AG10803 (cell line): ENCODE measurements at places on chromosomes 6 and 20.

DNA sequence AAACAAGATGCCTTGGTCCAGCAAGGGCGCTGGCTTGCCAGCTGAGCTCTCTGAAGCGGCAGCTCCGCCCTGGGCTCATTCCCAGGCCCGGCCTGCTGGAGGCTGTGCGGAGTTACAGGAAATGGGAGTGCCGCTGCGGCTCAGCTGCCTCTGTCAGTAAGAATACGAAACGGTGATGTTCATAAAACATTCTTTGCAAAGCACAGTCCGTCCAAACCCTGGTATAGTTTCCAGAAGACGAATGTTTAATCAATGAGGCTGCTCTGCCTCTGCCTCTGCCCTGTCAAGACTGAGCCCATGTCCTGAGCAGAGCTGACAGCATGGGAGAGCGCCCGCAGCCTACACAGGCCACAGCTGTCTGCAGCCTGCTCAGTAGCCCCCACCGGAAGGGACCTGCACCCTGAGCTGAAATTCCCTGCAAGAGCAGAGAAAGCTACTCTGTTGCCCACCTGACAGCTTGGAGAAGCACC is 153.3 kb upstream of the SNX9 start:
- DNase-seq: peak; percentile 84

- no peak for DNase-seq
Measured at GRCh38 chr6:20117474-20117873, 94.8 kb downstream of the MBOAT1 start.

DNA sequence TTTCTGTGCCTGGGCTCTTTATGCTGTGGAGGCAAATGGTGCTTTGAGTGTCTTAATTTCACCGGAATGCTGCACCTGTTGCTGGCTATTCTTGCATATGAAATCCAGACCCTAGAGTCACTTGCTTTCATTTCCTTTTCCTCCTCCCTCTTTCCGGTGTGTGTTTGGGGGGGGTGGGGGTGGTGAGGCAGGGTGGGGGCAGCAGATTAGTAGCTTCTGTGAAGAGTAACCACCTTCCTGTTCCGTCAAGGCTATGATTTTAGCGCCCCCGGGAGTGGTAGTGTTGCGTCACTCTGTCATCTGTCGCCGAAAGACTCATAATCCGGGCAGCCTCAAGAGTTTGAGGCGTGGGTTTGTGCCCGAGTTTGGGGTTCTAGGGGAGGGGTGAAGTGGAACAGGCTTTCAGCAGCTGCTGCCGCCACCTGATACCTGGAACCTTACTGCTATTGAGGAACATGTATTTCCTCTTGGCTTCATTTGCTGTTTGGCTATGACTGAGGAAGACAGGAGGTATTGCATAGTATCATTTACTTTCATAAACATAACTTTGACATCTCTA is 49.1 kb downstream of the UTRN start:
- DNase-seq: no peak

- DNase-seq: no peak
Measured at GRCh38 chr20:24699321-24700165, 230.1 kb downstream of the SYNDIG1 start.

DNA sequence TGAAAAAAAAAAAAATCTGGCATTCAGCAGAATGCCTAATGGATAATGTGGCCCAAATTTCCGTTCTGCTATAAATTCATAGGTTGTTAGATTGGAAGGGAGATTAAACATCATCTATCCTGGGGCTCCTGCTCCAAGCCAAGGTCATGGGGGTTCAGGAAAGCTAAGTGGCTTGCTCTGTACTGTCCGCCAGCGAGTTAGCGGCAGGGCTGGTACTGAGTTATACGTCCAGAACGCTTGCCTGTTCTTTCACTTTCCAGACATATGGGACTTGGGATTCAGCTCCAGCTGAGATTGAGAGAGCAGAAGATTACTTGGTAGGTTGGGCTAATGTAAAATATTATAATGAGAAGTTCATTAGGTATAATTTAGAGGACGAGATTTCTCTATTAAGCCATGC is 858 bp downstream of the RWDD1 start:
- peak; percentile 41 for DNase-seq

GRCh38 chr6:134195164-134195906 is 122.6 kb downstream of the SGK1 start:
- DNase-seq: peak; percentile 64

- DNase-seq: no peak
Measured at GRCh38 chr6:4128748-4129147, 6.6 kb downstream of the ECI2 start.

GRCh38 chr20:44532259-44532980 is 10.6 kb upstream of the SERINC3 start:
- DNase-seq: no peak

DNA sequence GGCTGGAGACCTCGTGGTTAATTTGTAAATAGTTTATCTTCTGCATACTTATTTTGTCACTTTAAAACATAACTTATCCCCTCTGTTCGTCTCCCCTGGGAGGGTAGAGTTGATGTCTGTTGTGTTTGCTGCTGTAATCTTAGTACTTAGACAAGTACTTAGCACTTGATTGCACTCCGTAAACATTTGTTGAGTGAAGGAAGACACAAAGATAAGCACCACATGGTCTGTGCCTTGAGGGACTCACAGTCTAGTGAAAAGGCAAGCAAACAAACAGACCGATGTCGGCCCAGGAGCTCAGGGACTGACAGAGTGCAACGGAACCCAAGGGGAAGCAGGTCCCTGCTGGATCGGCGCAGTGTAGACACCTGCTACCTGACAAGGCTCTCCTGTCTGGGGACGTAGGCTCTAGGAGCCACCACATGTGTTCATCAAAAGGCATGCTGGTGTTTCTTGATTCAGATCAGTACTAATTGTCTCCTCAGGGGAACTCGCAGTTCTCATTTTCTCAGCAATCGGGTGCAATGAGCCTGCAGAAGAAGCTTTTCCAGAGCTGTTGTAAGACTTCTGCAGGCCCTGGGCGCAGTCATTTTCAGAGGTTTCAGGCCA is 31.4 kb downstream of the EDN3 start:
- no peak for DNase-seq

GRCh38 chr6:131929264-131929663 is 21.9 kb downstream of the CCN2 start:
- no peak for DNase-seq

GRCh38 chr6:2611092-2611491 is 139.6 kb downstream of the MYLK4 start:
- no peak for DNase-seq

DNA sequence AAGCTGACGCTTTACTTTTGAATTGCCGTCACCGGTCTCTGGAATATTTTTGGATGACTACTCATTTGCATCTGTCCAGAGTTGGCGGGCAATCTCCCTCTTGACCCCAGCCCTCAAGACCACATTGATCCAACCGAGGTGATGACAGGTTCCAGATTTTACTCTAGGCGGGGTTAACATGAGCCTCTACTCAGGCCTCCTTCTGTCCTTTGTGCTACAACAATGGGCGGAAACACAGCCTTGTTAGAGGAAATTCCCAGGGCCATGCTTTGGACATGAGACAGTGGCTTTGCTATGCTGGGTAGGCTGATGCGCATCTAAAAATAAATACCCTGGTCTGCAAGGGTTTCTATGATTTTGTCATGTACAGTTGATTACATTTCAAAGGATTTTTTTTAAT is 27.0 kb upstream of the ADGRF5 start:
- DNase-seq: no peak

DNA sequence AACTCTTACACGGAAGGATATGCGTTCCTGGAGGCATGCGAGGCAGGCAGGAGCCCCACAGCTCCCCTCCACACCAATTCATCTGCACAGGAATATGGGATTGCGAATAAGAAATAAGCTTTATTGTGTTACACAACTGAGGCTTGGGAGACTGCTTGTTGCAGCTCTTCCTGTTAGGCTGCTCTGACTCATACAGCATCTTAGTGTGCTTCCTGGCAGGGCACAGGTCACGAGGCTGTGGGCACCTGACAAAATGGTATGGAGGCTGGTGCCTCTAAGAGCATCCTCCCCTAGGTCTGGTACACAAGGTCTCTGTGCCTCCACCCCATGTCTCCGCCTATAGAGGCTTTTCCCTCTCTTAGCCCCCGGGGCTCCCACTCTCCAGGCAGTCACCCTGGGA is 6.8 kb downstream of the SLC22A3 start:
- DNase-seq: no peak

DNA sequence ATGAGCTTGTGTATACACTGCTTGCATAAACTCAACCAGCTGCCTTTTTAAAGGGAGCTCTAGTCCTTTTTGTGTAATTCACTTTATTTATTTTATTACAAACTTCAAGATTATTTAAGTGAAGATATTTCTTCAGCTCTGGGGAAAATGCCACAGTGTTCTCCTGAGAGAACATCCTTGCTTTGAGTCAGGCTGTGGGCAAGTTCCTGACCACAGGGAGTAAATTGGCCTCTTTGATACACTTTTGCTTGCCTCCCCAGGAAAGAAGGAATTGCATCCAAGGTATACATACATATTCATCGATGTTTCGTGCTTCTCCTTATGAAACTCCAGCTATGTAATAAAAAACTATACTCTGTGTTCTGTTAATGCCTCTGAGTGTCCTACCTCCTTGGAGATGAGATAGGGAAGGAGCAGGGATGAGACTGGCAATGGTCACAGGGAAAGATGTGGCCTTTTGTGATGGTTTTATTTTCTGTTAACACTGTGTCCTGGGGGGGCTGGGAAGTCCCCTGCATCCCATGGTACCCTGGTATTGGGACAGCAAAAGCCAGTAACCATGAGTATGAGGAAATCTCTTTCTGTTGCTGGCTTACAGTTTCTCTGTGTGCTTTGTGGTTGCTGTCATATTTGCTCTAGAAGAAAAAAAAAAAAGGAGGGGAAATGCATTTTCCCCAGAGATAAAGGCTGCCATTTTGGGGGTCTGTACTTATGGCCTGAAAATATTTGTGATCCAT is 15.3 kb downstream of the TNFAIP3 start:
- peak; percentile 61 for DNase-seq

DNA sequence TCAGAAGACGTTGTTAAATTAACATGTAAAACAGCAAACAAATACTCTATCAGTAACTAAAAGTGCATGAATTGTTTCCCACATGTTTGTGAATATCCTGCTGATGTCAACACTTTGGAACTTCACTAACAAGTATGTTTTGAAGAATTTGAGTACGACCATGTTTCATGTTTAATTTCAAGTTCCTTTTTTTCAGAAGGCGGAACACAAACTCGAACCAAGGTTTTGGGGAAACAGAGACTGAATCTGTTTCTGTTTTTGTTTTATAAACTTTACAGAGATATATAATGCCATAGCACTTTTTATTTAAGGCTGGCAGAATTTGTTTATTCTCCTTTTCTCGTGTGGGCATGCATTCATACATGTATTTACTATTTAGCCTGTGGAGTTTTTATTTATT is 509.3 kb upstream of the CITED2 start:
- DNase-seq: peak; percentile 68

GRCh38 chr20:41306061-41306727 is 11.3 kb downstream of the ZHX3 start:
- no peak for DNase-seq

DNA sequence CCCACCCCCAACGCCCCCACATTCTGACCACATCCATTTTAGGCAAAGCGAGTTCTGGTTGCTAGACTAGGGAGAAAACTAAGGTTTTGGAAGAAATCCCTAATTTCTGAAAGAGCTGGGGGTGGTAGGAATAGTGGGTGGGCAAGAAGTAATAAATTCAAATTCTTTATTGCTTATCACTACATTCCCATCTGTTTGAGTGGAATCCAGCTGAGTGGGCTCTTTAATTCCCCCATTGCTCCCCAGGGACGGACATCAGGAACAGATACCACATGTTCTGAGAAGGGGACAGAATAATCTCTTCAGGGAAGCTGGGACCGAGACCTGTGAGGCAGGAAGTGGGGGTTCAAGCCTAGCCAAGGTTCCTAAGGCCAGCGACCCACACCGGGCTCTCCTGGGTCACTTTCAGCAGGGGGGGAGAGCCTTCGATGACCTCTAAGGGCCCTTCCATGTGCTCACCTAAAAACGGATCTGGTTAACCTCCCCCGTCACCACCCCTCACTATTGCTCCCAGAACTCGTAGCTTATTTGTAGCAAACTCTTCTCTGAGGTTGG is 42.3 kb upstream of the MRPS10 start:
- peak; percentile 43 for DNase-seq
